OCI-M1 (cell line): ENCODE measurements at places on chromosomes 7 and 10.

DNA sequence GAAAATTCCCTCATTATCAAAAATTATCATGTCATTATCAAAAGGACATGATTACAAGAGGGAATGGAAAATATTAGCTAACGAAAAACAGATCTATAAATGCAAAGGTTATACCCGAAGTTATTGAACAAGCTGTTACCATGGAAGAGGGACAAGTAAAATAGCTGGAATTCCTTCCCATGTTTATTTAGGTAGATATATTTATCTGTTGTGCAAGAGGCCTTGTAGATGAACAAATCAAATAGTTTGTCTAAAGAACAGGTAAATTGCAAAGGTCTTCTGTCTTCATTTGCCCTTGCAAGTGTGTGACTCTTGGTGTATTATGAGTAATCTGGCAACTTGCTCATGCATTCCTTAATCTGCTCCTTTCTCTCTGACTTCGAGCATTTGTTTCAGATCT lies 1170.9 kb downstream of the SORCS1 start:
- no peak for DNase-seq

DNA sequence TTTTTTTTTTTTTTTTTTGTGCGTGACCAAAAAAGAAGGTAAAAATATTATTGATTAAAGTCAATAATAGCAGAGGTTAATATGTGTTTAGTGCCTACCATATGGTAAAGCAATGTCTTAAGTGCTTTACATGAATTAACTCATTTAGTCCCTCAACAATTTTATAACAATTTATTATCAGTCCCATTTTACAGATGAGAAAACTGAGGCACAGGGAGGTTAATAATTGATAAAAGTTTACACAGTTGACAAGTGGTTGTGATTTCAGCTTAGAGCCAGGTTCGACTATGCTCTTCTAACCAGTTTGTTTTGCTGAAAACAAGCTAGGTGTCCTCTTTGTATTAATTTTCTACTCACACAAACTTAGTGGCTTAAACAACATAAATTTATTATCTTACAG lies 67.0 kb downstream of the EXOC4 start:
- no peak for DNase-seq

GRCh38 chr7:87816389-87816788 lies 59.8 kb downstream of the SLC25A40 start:
- DNase-seq = peak; percentile 60

- DNase-seq = no peak
Measured at GRCh38 chr7:37633048-37633447, 50.5 kb upstream of the GPR141 start.

- DNase-seq = peak; percentile 45
Measured at GRCh38 chr10:44745920-44746319, 165.2 kb upstream of the TMEM72 start.

DNA sequence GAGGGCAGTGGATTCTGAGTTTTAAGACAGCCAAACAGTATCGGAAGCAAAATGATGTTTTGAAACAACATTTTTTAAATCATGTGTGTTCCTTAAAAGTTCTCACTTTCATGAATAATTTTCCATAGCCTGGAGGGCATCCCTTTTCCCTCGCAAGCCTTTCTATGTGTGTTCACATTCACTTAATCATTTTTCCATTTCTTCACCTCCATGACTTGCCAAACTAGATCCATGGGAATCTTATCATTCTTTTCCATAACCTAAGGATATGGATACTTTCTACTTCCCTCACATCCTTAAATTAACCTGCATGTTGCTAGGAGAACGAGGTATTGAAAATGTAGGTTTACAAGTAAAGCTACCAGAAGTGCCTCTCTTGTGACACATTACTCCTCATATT lies 94.2 kb upstream of the NPVF start:
- no peak for DNase-seq

DNA sequence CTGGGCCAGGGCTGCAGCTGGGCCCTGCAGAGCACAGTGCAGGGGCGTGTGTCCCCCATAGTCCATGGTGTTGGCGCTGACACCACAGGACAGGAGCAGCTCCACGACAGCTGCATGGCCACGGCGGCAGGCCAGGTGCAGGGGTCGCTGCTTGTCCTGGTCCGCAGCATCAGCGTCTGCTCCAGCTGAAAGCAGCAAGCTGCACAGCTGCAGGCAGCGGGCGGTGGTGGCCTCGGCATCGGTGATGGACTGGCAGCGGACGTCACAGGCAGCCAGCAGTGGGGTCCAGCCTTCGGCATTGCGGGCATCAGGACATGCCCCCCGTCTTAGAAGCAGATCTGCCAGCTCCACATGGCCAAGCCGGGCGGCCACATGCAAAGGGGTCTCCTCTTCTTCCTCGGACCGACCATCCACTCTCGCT lies 6.0 kb downstream of the ASB10 start:
- no peak for DNase-seq

GRCh38 chr7:134548877-134549276 lies at the start of gene AKR1B15:
Gene AKR1B15, plus strand, starts transcription at chr7:134549110. Its CDS starts 15,510 bp downstream, at chr7:134564620.
- DNase-seq = no peak

DNA sequence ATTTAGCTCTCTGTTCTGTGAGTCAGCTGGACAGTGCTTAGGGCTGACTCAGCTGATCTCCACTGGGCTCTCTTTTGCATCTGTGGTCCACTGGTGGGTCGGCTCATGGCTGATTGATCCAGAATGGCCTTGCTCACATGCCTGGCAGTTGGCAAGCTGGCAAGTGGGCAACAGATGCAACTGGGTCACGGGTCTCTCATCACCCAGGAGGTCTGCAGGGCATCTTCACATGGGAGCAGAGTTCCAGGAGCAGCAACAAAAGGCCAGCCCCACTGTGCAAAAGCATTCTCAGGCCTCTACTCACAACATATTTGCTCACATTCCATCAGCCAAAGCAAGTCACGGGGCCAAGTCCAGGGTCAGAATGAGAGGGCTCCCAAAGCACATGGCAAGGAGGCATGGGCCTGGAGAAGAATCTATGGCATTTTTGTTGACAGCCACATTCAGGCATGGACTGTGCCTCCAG lies 98.8 kb downstream of the OAT start:
- no peak for DNase-seq

GRCh38 chr10:30284865-30285594 lies 64.0 kb downstream of the MTPAP start:
- peak; percentile 45 for DNase-seq

DNA sequence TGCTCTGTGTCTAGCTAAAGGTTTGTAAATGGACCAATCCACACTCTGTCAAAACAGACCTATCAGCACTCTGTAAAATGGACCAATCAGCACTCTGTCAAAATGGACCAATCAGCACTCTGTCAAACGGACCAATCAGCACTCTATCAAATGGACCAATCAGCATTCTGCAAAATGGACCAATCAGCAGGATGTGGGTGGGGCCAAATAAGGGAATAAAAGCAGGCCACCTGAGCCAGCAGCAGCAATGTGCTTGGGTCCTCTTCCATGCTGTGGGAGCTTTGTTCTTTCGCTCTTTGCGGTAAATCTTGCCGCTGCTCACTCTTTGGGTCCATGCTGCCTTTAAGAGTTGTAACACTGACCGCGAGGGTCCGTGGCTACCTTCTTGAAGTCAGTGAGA lies 740.5 kb upstream of the POM121L12 start:
- DNase-seq = no peak

DNA sequence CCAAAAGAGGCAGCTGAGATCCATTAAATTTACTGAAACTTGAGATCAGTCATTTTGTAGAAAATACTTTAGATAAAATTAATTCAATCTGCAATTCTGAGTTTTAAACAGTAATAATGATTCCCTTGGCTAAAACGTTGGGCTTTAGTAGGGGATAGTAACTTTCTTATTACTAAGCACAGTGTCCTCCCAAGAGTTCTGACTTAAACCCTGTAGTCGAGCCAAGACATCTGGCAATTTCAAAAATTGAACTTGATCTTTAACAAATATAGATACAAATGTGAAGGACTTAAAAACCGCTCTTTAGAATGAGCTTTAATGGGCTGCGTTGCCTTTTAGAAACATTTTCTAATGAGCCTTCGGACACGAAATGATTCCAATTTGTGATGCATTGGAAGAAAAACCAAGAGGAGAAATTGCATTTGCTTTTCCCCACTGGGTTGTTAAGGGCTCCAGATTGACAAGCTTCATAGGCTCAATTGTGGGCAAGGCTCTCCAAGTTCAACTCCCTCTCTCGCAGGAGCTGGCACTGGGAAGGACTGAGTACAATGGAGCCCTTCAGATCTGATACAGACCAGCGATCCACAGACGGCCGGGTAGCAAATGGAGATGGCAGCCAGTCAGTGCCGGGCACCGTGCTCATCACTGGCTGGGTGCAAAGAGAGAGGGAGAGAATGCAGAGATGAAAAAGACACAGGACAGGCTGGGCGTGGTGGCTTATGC lies 921.3 kb upstream of the AUTS2 start:
- no peak for DNase-seq

GRCh38 chr10:97534746-97535367 lies 36.1 kb downstream of the UBTD1 start:
- DNase-seq = peak; percentile 55

DNA sequence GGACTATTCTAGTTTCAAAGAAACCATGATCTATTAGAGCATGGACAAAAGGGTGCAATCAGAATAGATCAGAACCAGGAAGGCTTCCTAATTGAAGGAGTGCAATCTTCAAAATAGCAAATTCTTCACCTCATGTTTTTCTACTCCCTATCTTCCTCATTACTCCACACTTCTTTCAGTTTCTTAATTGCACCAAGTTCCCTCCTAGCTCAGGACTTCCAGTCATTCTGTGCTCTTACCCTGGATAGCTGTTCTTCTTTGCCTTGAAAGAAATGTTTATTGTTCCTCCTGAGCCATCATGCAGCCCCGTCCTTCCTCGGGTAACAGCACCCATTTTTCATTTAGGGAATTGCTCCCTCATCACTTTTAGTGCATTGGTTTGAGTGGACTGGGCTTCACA lies 23.1 kb downstream of the TRPV5 start:
- DNase-seq = no peak

GRCh38 chr7:37476881-37477450 lies 28.3 kb upstream of the ELMO1 start:
- DNase-seq = no peak

- DNase-seq = peak; percentile 18
Measured at GRCh38 chr7:14000247-14000646, 10.8 kb upstream of the ETV1 start.

DNA sequence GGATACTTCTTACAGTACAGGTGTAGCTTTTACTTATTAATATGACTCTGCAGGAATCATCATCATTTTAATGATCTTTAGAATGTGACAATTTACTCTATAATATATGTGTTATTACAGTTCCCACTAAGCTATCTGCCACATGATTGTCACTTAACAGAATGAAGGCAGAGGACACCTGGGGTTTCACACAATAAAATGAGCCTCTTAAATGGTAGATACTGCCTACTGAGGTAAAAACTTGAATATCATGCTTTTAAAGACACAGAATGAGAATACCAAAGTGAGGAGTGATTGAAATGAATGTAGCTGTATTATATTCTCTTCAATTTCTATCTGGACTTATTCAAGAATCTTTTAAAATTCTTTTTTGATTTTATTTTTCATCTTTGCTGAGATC lies 1255.3 kb upstream of the LRRN3 start:
- DNase-seq = no peak

DNA sequence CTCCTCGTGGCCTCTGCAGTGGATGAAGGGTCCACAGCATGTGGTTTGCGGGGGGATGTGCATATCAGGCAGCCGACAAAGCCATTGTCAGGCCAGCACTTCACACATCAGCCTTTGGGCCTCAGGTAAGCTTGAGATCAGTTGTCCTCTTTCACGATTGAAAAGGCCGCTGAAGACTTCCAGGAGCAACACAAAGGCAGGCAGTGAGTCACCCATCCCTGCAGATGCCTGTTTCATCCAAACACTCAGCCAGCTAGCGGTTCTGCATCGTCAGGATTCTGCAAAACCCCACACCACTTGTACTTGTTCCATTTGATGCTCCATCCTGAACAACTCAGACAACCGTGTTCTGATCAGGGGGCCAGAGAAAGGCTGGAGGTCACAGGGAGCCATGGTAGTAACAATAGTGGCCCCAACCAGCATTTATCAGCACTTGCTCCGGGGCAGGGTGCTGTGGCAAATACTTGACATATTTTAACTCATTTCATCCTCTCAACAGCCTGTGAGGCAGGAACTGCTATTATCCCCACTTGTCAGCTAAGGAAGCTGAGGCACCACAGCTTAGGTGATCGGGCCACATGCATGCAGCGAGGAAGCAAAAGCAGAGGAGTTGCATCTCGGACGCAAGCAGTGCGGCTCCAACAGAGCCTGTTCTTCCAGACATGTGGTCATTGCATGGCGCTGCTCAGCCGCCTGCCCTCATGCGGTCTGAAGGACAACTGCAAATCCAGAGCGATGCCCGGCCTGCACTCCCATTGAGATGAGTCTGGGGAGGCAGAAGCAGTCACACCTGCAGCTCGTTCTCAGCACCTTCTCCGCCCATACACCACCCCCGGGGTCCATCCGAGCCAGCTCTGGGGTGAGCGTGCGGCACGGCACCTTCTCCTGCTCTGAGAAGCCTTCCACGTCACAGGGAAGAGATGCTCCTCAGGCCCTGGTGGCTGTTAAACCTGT lies 144.9 kb downstream of the PAXIP1 start:
- DNase-seq = no peak

DNA sequence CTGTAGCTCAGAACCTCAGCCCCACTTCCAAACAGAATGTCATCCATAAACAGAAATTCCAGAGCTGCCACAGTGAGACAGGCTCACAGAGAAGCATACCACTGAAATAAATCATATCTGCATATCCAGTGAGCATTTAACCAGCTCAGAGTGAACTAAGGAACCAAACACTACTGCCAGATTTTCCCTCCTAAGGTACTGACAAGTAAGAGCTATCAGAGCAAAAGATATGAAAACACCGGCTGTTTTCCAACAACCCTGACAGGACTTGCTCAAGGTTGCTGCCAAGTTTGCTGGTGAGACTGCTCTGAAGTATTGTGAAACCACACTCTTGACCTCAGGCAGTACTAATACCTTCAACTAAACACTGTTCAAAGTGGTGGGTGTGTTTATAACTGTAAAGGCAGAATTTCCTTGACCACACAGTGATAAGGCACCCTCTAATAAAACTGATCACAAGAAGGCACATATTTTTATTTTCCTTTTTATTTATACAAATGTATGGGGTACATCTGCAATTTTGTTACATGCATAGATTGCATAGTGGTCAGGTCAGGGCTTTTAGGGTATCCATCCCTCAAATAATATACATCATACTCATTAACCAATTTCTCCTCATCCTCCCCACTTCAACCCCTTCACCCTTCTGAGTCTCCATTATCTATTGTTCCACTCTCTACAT lies 18.3 kb downstream of the SGMS1 start:
- DNase-seq = peak; percentile 92
